ENCODE measurements at places on chromosomes 1 and 21.

DNA sequence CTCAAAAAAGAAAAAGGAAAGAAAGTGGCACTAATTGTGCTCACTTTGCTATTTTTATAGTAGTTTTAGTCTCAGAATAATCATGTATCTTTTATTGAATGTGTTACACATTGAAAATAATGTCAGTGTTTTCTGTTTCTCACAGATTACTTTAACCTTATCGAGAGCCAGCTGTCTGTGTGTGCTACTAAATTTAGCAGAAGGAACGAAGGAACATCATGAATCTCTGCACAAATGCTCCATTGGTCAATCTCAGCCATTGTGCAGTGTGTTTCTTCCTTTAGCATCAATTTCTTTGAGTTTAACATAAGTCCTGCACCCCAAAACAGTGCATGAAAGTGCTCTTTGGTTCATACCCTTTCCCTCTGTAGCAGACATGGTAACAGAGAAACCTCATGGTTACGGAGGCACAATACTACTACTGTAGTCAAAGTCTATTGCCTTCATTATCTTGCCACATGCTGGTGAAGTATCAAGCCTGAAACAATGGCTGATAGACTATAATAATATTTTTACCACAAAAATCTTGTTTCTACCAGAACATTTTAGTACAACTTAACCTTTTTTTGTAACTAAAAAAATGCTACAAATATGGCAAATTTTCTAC lies 310.0 kb downstream of the HMCN1 start:
- no peak for DNase-seq

DNA sequence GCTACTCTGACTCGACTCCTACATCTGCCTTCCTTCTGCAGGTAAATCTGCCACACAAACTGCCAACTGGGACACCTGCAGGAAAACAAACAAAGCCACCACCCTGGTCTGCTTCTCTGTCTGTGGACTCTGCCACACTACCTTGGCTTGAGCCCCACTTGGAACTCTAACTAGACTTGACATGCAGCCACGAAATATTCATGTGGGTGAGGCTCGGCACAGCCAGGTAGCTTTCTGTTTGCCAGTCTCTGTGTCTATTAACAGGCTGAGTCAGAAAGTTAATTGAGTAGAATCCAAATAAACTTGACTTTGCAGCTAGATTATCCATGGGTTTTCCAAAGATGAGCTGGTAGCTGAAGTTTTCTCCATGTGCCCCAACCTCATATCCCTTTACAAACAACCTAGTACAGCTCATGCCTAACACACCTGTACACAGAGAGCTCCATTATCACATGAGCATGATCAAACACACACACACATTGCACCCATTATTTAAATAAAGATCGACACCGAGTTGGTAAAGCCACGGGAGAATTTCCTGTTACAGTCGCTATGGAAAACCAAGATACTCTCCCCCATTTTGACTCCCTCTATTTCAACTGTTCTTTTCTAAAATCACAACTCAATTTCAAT lies 808 bp downstream of the C1orf116 start:
- no peak for DNase-seq

GRCh38 chr1:164754088-164754600 lies 195.2 kb downstream of the PBX1 start:
- no peak for DNase-seq

DNA sequence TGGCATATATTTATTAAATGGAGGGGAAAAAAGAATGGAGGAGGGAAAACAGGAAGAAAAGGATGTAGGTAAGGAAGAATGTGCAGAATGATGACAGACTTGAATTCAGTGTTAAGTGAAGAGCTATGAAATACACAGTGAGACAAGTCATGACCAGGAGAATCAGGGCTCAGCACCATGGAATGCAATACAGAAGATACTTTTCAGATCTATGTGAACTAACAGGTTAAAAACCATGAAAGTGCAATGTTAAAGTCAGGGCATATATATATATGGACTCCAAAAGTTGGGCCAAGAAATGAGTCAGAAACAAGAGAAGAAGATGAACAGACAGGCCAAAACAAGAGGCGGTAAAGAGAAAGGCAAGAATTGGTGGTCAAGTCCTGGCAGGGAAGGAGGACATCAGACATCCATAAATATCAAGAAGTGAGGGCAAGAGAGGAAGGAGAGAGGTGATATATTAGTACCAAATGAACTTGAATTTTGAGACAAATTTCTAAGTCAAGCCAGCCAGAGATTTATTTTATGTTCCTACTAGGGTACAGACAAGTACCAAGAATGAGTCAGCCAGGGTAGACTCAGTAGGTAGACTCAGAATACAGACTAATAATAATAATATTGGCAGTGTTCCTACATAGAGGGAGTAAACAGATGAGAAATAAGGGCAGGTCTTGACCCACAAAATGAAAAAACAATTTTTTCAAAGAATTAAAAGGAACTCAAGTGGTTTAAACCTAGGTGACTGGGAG lies 39.5 kb upstream of the MCOLN3 start:
- no peak for DNase-seq

- no peak for DNase-seq
These were observed 1.2 kb downstream of the HJV start for GRCh38 chr1:146020058-146021049.

- DNase-seq = peak; percentile 75
These were observed at the start of gene IL20 for GRCh38 chr1:206864939-206865671. Gene IL20, plus strand, starts transcription at chr1:206865623. Its CDS starts 230 bp downstream, at chr1:206865853.

DNA sequence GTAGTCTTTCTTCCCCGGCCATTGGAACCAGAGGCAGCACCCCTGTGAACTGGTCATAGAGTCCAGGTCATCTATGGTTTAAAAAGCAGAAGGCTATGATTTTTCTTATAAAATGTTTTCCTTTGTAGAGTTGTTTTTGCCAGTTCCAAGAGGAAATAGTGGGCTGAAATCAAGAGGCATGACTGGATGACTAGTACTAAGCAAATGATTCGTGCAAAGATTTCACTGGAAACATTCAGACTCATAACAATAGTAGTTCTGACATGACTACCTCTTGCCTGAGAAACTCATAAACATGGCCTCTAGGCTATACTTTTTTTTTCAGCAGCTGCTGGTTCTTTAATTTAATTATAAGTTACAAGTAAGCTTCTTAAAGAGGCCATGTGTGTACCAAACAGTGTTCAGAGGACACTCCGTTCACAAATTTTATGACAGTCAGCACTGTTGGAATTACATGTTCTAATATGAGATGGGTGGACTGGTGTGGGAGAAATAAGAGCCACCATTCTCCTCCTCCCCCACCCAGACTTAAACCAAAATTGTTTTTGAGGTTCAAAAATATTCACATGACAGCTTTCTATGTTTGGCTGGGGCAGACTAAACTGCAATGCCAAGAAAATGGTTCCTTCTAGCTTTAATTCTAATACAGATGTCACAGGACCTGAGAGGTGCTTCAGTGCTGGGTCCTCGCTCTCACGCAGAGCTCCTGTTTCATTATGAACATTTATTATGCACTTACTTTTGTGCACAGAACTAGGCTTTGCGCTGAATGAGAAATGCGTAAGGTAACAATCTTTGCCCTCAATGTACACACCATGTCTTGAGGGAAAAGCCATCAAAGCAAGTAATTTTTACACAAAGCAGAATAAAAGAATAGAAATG lies 147.5 kb downstream of the ZC3H11B start:
- no peak for DNase-seq
